ENCODE measurements at places on chromosomes 1 and 21. TPM values are rescaled to one million over a fixed set of nuclear protein-coding genes. Genes with fewer than 3 reads are reported as not detected.

Gene RHBG
- not detected for total RNA-seq

- peaks cover 15% of the 10 kb centered on the region for H3K4me1 ChIP-seq
- H3K36me3 ChIP-seq, result peaks cover 12% of the 10 kb centered on the region
- peak overlapping the region; percentile 60 for H3K4me3 ChIP-seq
- DNase-seq, result no peak
- H3K27me3 ChIP-seq, result no peaks in the 10 kb centered on the region
Observed at GRCh38 chr1:145826030-145826429, 2.0 kb downstream of the POLR3C start.

GRCh38 chr1:207321790-207322645, 540 bp downstream of the CD55 start:
- no peak for DNase-seq
- H3K4me1 ChIP-seq, result peaks cover 52% of the 10 kb centered on the region
- H3K27me3 ChIP-seq, result no peaks in the 10 kb centered on the region
- H3K4me3 ChIP-seq, result peak overlapping the region; percentile 97
- H3K36me3 ChIP-seq, result peaks cover 44% of the 10 kb centered on the region

- no peak overlapping the region for H3K27ac ChIP-seq
- H3K4me1 ChIP-seq, result no peaks in the 10 kb centered on the region
- no peaks in the 10 kb centered on the region for H3K36me3 ChIP-seq
- no peak overlapping the region for H3K4me3 ChIP-seq
- DNase-seq, result no peak
Observed at GRCh38 chr1:99650773-99651437, 5.0 kb downstream of the PALMD start.

Gene AADACL3
- total RNA-seq, result not detected

Gene RNU1-4
- total RNA-seq, result 3,916 TPM

DNA sequence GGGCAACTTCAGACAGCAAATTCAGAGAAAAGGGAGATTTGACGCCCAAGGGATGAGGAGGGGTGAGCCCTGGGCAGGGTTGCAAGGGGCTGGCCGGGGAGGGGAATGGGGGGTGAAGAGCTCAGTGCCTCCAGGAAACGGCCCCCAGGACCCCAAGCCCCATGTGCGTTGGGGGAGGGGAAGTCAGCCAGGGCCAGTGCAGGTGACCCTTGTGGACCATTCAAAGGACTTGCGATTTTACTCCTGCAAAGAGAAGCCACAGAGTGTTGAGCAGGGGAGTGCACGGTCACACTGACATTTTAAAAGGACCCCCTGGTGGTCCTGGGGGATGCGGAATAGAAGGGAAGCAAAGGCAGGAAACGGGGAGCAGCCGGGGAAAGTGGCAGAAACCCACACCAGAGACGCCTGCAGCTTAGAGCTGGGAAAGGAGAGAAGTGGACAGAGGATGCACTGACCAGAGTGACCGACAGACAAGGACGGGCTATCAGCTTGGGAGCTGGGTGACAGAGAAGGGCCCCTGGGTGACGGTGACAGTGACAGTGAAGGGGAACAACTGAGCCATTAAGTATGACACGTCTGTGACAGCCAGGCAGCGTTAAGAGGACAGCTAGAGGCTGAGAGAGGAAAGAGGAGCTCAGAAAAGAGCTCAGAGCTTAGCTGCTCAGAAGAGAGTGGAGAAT, 54.0 kb upstream of the TMEM51 start:
- H3K36me3 ChIP-seq, result no peaks in the 10 kb centered on the region
- no peak overlapping the region for H3K27ac ChIP-seq
- no peak overlapping the region for H3K4me3 ChIP-seq
- peaks cover 35% of the 10 kb centered on the region for H3K27me3 ChIP-seq
- H3K4me1 ChIP-seq, result peaks cover 8% of the 10 kb centered on the region
- DNase-seq, result no peak

All from naive thymus-derived CD8-positive, alpha-beta T cell (primary cell).